D721Med (cell line): ENCODE measurements at places on chromosomes 5 and 9.

DNA sequence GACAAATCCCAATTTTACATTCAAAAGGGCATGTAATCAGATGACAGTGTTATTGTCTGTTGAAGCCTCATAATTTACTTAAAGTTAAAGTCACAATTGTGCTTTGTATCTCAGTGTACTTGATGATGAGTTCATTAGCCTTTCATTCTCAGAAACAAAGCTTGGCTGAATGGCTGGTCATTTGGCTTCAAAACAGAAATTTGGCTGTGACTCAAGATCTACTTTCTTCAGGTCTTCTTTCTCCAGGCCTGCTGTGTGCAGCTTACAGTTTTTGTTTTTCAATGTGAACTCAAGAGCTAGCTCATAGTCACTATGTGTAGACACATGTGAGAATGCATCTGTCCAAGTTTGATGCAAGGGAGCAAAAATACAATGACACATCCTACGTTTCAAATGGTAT, 2003.6 kb upstream of the WWC1 start:
- DNase-seq: no peak

DNA sequence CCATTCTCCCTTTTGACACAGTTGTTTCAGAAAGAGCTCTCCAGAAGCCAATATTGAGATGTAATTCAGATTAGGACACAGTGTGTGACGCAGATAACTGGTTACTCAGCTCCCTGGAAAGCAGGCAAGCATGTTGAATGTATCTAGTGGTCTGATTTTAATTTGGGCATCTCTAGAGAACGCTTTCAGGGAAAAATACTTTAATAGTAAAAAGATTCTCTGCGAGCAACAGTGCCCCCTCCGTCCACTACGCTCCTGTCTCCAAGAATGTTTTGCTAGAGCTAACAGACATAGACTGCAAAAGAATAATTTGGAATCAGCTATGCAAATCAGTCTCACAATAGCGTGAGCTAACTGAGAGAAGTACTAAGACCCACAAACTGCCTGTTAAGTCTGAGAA, 23.3 kb downstream of the CFAP90 start:
- no peak for DNase-seq

GRCh38 chr5:171927345-171927941, 79.0 kb downstream of the FBXW11 start:
- DNase-seq: no peak

DNA sequence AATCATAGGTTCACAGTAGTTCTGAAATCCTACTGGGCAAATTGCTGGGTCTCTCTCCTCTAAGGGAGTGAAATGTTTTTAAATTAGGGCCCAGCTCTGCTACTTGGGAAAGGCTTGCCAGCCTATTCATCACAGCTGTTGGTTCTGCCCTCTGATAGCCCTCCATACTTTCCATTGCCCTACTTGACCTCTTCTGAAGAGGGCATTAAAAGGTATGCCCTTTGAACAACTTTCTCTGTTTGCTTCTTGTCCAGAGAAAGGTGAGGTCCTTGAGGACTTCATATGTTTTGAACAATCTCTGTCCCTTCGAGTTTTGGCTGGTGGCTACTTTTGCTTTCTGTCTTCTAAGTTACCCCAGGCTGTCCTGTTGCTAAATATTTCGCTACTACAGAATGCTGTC, 62.3 kb upstream of the JAK2 start:
- DNase-seq: no peak

- no peak for DNase-seq
These were observed 31.4 kb upstream of the PSD2 start for GRCh38 chr5:139763930-139764791.

GRCh38 chr5:66406761-66407336, 189.3 kb upstream of the MAST4 start:
- no peak for DNase-seq

DNA sequence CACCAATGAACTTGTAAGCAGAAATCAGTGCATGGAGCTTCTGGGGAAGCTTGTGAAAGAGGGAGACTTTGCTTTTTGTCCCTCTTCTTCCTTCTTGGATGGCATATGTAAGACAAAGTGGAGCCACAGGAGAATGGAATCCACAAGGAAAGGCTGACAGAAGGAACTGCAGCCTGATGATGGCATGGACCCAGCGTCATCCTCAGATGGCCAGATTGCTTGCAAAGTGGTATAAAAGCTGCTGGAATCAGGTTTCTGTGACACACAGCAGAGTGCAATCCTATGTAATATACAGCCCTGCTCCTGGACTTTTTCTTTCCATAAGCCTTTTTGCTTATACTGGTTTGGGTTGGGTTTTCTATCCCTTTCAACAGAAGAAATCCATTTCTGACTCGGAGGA, 31.4 kb upstream of the SPARC start:
- DNase-seq: no peak

DNA sequence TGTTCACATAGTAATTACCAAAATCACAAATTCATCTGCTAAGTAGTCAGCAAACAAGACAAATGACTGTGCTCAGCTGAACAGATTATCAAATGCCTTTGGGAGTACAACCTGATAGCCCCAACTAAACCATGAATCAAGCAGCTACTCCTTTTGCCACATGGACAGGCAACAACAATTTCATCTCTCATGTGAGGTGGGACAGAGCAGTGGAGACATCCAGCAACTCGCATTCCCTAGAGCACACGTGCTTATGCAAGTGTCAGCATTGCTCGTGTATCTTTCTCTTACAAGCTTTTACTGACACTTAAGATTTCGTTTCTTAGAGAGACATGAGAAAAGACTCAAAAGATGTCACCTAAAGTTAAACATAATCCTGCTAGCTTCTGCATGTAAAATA, 42.7 kb upstream of the PPP2R2B start:
- DNase-seq: no peak
